ENCODE measurements at places on chromosomes 3 and 15.

GRCh38 chr3:120181632-120182031 is 87.4 kb upstream of the GSK3B start:
- DNase-seq, result no peak

DNA sequence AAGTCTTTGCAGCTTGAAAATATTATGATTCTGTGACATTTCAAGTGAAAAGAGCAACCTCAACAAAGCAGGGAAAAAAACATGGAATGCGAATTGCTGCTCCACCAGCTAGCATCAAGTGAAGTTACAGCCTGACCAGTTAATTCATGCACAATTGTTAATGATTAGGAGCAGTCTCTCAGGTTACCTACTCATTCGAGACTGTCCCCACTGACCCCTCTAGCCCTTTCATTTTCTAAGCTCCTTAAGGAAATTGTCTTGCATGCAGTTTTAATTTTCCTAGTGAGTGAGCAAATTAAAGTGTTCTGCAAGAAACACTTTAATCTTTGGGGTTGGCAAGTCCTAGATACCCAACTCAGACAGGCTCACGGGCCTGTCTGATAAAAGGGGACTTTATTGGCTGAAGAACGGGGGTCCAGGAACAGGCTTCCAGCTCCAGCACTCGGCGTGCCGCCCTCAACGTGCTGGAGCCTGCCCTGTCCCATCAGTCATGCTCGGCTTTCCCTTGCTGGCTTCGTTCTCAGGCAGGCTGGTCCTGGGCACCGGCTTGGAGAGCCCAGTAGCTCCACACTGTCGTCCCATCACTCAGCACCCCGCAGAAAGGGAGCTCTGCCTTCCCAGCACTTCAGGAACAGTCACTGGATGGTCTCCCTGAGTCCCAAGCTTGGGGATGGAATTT is 18.3 kb downstream of the PODXL2 start:
- no peak for DNase-seq

GRCh38 chr15:80800067-80800466 is 20.9 kb downstream of the CEMIP start:
- DNase-seq, result no peak

- no peak for DNase-seq
These were observed 54.6 kb downstream of the SPRED1 start for GRCh38 chr15:38307251-38307650.

DNA sequence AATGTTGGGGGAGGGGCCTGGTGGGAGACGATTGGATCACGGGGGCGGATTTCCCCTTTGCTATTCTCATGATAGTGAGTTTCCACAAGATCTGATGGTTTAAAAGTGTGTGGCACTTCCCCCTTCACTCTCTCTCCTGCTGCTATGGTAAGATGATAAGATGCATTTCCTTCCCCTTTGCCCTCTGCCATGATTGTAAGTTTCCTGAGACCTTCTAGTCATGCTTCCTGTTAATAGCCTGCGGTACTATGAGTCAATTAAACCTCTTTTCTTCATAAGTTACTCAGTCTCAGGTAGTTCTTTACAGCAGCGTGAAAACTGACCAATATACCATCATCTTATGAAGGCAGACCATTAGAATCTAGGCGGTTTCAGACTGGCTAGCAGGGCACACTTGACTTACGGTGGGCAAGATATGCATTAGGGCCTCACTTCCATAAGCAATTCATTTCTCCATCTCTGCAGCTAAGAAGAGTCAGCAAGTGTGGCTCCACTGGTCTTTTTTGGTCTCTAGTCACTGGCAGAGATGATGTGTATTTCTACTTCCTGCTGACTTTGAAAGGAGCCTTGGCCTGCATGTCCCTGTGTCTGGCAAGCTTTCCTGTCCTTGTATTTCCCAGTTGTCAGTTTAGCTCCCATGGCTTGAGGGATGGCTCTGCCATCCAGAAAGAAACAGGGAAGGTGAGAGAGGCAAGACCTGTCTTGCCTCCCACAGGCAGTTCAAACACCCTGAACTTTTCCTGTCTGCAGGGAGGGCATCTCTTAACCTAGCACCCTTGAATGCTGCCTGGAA is 109.0 kb upstream of the ADAMTS9 start:
- DNase-seq, result no peak

GRCh38 chr3:102024270-102024904 is 175.1 kb downstream of the NFKBIZ start:
- no peak for DNase-seq

- DNase-seq, result no peak
These were observed 45.3 kb upstream of the KY start for GRCh38 chr3:134696155-134696554.

DNA sequence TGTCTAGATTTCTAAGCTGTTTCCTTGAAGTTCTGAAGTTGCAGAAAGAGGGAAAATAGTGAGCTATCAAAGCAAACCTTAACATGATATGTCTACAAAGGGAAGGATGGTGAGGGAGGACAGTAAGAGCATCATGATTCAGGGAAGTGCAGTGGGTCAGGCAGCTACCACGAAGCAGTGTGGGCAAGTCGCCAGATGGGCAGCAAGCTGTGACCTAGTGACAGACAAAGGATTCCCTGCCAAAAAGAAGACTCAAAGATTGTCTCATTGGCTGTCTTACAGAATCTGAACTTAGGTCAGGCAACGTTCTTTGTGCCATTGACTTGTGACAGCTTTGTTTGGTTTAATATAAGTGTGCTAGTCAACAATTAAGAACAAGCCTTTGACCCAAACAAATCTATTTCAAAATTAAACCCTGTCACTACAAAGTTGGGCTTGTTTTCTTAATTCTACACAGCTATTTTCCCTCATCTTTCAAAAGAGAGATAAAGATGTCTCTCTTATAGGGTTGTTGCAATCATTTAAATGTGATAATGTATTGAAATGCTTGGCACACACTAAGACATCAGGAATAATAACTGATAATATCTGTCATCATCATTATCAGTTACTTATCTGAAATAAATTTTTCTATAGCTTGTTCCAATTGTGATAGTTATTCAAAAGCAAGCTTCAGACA is 153.3 kb downstream of the ECT2 start:
- no peak for DNase-seq

GRCh38 chr15:69104050-69104750 is 56.2 kb upstream of the GLCE start:
- no peak for DNase-seq

- no peak for DNase-seq
These were observed 11.0 kb downstream of the SHOX2 start for GRCh38 chr3:158095111-158095813.

GRCh38 chr15:65655457-65655856 is 33.7 kb downstream of the SLC24A1 start:
- no peak for DNase-seq

GRCh38 chr3:47984075-47984728 is 32.0 kb downstream of the MAP4 start:
- no peak for DNase-seq

GRCh38 chr3:4547799-4548198 is 54.7 kb downstream of the ITPR1 start:
- no peak for DNase-seq

- no peak for DNase-seq
These were observed 134.8 kb upstream of the RGMA start for GRCh38 chr15:93223803-93224202.

GRCh38 chr15:92892201-92892555 is 7.9 kb upstream of the CHD2 start:
- DNase-seq, result no peak

- DNase-seq, result no peak
These were observed 11.3 kb upstream of the RPL39L start for GRCh38 chr3:187150599-187150998.

DNA sequence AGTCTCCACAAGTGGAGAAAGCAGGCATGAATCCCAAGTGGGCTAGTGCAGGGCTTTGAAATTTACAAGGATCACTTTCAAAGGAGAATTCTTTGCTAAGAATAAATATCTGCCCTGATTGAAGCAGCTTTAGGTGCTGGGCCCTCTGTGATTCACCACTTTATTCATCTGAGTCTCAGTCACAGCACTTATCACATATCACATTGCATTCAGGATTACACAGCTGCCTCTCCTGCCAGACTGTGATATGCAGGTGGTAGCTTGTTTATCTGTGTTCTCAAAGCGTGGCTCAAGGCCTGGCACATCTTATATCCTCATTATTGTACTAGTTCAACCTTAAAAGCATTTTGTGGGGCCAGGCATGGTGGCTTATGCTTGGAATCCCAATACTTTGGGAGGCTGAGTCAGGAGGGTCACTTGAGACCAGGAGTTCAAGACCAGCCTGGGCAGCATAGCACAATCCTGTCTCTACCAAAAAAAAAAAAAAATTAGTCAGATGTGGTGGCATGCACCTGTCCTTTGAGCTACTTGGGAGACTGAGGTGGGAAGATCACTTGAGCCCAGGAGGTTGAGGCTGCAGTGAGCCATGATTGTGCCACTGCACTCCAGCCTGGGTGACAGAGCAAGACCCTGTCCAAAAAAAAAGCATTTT is 156.9 kb upstream of the EIF1B start:
- no peak for DNase-seq

DNA sequence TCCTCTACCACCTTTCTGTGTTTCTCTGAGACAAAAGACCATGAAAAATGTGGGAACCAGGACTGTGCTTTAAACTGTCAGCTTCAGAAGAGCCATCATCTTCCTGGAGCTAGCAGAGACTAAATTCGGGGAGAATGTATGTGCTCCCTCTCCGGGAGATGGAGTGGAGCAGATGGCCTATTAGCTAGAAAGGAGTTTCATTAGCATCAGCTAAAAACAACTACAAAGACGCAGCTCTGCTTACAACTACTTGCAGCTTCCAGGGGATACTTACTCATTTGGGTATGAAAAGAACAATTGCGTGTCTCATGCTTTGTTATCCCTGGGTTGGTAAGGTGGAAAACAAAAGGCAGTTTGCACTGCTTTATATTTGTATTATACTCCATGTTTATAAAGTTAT is 159.6 kb downstream of the MFSD1 start:
- DNase-seq, result no peak

DNA sequence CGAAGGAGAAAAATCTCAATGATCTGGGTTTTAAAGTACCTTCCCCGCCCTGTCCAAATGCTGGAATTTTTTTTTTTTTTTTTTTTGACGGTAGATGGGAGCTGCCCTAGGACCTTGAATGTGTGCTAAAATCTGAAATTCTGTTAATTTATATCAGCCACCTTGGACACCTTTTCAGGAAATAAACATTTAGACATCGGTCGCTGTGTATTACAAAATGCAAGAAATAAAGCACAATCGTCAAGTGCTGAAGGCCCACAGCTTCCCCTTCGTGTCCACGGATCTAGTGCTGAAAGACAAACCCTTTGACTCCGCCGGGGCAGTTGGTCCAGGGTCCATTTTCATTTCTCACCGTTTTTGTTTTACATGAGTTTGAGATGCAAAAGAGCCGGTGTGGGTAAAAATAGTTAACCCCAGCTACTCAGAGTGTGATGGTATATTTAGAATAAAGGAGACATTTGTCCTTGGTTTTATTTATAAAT is 90.2 kb upstream of the CHD2 start:
- peak; percentile 71 for DNase-seq

DNA sequence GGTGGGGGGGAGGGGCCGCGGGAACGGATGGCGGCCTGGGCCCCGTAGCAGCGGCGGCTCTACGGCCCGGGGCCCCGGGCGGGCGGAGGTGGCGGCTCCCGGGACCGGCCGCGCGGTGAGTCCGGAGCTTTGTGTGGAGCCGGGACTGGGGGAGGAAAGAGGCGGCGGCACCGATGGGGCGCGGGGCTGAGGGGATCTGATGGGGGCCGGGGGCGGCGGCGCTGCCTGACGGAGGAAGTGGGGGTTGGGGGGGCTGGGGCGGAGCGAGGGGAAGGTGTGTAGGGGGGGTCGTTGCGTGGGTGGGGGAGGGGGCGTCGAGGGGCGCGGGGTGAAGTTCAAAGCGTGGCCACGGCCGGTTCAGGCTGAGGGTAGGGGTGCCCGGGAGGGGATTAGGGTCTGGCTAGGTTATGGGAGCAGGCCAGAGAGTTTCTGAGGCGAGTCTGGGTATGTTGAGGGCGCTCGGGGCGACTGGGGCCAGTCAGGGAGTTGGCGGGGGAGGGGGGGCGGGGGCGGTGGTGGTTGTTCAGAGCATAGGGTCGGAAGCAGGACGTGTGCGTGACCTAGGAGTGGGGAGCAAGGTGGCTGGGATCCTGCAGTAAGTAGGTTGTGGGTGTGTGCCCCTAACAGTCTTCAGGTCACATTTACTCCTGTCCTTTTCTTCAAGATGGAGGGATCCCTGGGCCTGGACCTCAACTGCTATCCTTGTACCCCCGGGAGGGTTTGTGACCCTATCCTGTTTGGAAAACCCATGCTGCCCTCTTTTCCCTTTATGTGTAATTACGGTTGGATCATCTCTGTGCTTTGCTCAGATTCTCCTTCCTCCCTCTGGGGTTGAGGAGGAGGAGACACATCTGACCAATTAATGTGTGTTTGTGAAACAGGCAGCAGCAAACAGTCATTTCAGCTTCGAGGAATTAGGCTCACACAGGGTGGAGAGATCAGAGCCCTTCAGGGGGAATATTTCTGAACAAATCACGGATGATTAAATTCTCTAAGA is 644 bp downstream of the ZNF609 start:
- DNase-seq, result peak; percentile 59

DNA sequence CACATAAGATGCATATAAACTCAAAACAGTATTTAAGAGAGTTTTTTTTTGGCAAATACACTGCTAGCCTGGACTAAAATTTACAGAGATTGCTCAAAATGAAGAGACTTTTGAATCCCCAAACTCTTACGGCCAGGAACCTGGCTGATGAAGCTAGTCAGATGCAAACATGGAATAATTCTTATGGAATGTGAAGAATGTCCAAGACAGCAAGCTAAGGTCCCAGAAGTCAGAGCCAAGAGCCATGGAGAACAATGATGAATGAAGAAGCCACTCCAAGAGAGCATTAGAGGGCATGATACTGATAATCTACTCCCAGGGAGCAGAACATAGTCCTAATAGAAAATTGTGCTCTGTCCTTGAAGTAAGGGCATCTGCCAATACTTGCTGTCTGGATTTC is 705.5 kb downstream of the DIPK2A start:
- DNase-seq, result no peak

GRCh38 chr3:194275721-194276120 is 75.4 kb downstream of the CPN2 start:
- no peak for DNase-seq

DNA sequence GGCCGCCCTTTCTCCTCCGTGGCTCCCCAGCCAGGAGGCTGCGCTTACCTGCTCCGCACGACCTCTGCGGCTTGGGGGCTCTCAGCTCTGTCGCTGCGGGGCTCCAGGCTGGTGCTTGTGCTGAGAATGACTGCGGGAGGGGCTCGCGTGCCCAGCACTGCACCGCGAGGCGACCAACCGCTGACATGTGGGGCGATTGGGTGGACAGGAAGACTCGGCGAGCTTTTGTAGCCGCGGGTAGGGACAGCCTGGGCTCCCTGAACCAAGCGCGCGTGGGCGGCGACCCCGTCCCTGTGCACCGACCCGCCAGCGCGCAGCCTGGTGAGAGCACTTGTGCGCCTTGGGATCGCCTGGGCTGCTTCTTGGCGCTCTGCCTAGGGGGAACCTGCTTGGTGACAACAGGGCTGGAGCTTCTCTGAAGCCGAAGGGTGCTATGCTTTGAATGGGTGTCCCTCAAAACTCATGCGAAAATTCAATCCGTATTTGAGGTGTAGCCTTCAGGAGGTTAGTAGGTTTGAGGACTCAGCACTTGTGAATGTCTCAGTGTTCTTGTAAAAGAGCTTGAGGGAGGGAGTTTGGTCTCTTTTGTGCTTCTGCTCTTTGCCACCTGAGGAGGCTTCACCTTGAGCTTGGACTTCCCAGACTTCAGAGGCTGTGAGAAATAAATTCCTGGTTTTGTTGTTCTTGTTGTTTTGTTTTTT is 50.4 kb downstream of the IL12A start:
- no peak for DNase-seq

Data from midbrain (tissue), 1 donor.